ENCODE measurements at places on chromosomes 1 and 21.

DNA sequence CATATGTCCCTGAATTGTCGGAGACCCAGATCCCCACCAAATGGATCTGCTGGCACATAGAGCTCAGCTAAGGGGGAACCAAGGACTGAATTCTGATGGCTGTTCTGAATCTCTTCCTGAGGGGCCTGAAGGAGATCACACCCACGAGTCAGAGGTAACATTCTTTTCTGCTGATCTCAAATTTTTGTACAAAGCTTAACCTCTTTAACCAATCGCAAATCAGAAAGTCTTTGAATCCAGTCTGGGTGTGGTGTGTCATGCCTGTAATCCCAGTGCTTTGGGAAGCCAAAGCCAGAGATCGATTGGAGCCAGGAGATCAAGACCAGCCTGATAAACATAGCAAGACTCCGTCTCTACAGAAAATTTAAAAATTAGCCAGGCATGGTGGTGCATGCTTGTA, 62.8 kb upstream of the PRRC2C start:
- DNase-seq, result no peak

DNA sequence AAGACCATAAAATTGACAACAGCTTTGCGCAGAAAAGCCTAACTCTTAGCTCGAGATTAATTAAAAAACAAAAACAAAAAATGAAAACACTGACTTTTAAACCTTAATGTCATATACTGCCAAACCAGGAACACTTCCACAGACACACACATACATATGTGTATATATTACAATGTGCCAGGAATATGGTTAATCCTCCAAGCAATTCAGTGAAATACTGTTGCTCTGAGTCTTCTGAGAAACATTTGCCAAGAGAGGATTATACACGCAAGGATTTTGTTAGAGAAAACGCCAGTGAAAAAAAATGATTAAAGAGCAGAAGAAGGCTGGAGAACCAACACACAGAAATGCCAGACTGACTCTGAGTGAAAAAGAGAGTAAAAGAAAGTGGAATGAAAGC, 116.7 kb upstream of the CHRM3 start:
- DNase-seq, result no peak

GRCh38 chr1:167713330-167714081, 8.3 kb upstream of the MPZL1 start:
- no peak for DNase-seq

- no peak for DNase-seq
Measured at GRCh38 chr1:94595658-94596057, 54.1 kb upstream of the F3 start.

DNA sequence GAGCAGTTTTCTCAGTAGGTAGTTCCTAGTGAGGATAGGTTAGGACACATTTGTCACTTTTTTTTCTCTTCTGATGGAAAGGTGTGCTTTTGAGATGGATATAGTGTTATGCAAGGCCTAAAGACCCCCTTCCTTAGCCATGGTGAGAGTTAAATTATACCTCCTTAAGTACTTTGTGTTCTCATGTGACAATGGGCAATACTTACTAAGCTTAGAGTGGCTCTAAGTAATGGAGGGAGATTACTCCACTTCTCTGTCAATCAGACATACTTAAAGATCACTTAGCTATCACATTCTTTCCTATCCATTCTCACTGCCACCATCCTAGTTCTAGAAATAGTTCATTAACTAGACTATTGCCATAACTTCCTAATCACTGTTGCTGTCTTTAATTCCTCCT, 265.6 kb downstream of the PBX1 start:
- no peak for DNase-seq

- no peak for DNase-seq
Measured at GRCh38 chr21:33026443-33026858, 716 bp downstream of the OLIG2 start.

DNA sequence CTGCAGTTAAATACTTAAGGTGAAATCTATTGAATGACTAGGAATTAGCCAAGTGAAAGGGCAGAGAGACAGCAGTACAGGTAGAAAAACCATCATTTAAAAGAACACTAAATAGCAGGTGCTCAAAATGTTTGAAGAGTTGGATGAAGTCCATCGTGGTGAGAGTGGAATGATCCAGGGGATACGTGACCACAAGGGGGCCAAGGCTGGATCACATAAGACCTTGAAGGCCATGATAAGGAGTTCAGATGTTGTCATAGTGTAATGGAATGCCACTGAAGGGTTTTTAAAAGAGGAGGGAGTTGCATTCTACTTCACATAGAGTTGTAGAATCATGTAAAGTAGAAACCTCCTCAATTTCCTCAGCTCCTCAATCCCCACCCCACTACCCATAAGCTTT, 34.8 kb upstream of the HOOK1 start:
- no peak for DNase-seq

GRCh38 chr1:159914252-159915018, 10.9 kb downstream of the TAGLN2 start:
- DNase-seq, result no peak

DNA sequence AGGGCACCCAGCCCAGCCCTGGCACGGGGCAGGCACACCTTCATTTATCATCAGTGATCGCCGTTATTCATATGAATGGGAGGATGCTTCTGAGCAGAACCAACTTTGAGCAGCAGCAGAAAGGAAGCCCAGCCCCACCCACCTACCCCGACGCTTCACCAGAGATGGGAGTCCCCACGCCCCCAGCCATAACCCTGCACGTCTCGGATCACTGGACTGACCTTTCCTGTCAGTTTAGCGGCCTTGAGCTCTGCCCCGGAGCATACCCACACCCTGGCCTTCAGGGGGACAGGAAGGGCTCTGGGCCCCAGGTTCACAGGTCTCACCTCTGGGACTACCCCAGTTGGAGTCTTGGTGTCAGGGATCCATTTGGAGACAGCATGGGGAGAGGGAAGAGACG, 18.1 kb downstream of the LRP8 start:
- no peak for DNase-seq

GRCh38 chr21:21052672-21053071, 54.5 kb downstream of the NCAM2 start:
- no peak for DNase-seq

DNA sequence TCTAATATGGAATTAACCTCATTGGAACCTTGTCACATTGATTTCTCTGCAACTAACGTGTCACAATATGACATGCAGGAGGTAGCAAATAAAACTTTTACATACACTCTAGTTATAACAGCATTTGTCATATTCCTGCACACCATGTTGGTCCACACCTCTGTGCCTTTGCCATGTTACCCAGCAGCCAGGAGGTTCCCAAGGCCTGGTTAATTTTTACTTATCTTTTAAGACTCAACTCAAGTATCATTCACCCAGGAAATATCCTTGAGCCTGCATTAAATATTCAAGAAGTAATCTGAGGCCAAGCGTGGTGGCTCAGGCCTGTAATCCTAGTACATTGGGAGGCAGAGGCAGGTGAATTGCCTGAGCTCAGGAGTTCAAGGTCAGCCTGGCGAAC, 447.2 kb upstream of the NR5A2 start:
- DNase-seq, result no peak

GRCh38 chr1:168421399-168422004, 122.3 kb downstream of the XCL2 start:
- no peak for DNase-seq

DNA sequence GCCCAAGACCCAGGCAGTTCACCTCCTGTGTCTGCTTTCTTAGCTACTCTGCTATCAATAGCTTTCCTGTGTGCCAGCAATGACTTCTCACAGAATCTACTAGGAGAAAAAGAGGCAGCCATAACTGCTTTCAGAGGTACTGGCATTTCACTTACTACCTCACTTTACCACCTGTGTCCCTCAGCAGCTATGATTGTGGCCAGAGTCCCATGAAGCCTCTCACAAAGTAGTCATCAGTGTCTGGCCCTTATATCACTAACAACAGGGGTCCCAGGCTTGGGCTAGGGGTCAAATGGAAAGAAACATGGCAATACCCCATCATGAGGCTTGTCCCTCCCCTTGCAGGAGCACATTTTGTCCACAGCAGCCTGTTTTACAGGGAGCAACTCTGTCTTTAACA, 62.7 kb upstream of the EPS8L3 start:
- no peak for DNase-seq

- no peak for DNase-seq
Measured at GRCh38 chr1:10682108-10682445, 114.4 kb downstream of the CASZ1 start.

- no peak for DNase-seq
Measured at GRCh38 chr1:160078512-160079195, 2.7 kb upstream of the KCNJ9 start.

DNA sequence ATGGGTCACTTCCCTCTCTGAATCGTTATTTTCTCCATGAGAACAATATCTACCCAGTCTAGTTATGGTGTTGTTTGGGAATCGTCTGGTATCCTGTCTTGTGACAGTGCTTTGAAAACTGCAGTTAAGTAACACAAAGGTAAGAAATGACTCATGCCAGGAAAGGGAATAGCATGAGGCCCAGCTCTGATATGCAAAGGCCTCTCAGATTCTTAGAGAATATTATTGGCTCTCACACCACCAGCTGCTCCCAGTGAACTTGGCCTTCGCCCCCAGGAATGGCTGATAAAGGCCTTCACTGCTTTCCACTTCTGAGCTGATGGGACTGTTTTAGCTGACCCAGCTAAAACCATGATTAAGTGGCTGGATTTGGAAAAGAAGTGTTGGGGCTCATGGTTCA, 27.1 kb downstream of the NEK2 start:
- DNase-seq, result no peak

- no peak for DNase-seq
Measured at GRCh38 chr1:28086651-28087050, 1.8 kb downstream of the EYA3 start.

GRCh38 chr1:43545695-43546387, 15.2 kb downstream of the PTPRF start:
- DNase-seq, result no peak

DNA sequence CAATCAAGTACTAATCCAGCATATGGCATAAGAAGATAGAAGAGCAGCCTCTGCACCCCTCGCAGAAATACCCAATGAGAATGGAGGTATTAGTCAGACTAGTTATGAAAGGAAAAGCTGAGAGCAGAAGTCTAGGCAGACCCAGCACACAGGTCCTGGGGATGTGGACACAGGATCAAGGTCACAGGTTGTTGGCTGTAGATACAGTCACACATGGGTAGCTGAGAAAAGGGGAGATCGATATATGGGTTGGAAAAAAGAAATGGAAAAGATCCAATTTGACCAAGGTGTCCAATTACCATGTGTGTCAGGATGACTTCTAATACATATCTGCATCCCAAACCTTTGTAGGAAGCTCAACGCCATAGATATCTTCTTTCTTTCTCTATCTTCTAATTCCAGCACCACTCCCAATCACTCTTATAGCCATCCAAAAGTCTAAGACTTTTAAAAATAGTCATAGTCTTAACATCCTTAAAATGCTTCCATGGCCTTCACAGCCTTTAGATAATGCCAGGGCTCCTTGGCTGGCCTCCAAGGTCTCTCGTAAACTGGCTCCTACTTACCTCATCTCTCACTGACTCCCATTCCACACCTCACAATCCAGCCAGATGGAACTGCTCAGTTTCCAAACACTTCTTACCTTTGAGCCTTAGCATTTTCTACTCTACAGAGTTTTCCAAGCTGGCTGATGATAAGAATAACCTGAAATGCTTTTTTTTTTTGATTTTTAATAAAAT, 8.3 kb upstream of the ZC3H11B start:
- DNase-seq, result no peak

DNA sequence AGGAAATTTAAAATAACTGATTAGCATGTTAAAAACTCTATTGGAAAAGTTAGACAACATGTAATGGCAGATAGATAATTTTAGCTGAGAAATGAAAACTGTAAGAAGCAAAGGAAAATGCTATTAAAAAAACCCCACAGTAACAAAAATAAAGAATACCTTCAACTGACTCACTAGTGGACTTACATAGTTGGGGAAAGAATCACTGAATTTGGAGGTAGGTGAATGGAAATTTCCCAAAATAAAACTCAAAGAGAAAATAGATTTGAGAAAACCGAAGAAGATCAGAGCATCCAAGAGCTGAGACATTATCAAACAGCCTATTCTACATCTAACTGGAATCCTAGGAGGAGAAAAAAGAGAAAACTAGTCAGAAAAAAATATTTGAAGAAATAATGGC, 34.7 kb downstream of the PDE4B start:
- no peak for DNase-seq

- no peak for DNase-seq
Measured at GRCh38 chr1:237712586-237713157, 178.1 kb downstream of the ZP4 start.

DNA sequence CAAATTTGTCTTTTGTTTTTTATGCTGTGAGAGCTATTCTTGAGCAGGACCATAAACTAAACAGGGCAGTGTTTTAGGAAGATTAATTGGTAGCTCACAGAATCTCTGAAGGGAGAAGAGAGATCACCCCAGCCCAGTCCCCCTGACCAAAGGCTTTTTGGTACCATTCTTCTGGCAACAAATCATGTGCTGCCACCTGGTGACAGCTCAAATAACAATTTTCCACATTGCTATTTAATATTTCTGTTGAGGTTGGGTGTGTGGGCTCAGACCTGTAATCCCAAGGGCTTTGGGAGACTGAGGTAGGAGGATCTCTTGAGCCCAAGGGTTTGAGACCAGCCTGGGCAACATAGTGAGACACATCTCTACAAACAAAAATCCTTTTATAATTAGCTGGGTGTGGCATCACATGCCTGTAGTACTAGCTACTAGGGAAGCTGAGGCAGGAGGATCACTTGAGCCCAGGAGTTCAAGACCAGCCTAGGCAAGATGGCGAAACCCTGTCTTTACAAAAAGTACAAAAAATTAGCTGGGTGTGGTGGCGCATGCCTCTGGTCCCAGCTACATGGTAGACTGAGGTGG, 2.2 kb upstream of the TESK2 start:
- DNase-seq, result no peak

GRCh38 chr1:32448773-32449456, 16.0 kb upstream of the ZBTB8B start:
- no peak for DNase-seq

DNA sequence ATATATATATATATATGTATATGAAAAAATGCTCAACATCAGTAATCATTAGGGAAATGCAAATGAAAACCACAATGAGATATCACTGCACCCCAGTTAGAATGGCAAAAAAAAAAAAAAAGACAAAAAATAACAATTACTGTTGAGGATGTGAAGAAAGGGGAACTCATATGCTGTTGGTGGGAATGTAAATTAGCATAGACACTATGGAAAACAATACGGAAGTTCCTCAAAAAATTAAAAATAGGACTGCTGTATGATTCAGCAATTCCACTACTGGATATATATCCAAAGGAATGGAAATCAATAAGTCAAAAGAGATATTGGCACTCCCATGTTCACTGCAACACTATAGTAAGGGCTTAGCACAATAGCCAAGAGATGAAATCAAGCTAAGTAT, 41.5 kb upstream of the CTBS start:
- no peak for DNase-seq

GRCh38 chr1:91731815-91732214, 154.1 kb downstream of the TGFBR3 start:
- DNase-seq, result no peak

- DNase-seq, result no peak
Measured at GRCh38 chr1:218850367-218850766, 323.3 kb upstream of the LYPLAL1 start.

- no peak for DNase-seq
Measured at GRCh38 chr1:41349361-41350054, 11.7 kb upstream of the FOXO6 start.

Data from left ventricle myocardium inferior (tissue), 1 donor.